Temporal lobe (tissue), 4 donors: ENCODE measurements at places on chromosomes 5 and 9. TPM values are rescaled to one million over a fixed set of nuclear protein-coding genes. Genes with fewer than 3 reads are reported as not detected.

Gene CCDC192
- total RNA-seq, result 0.25 TPM

Gene TRIM36
- total RNA-seq, result 79.2 TPM

Gene PHYHD1
- total RNA-seq, result 1.2 TPM

Gene ZNF658
- total RNA-seq, result 16.5 TPM

Gene BNC2
- total RNA-seq, result 1.7 TPM

Gene FCN2
- not detected for total RNA-seq

Gene ANGPTL2
- 3.7 TPM for total RNA-seq

Gene IL5
- not detected for total RNA-seq

Gene TMC1
- 0.25 TPM for total RNA-seq

Gene CDC20B
- 0.25 TPM for total RNA-seq

Gene CERT1
- 46.2 TPM for total RNA-seq

Gene AK6
- 24.3 TPM for total RNA-seq

Gene PDE8B
- 8.9 TPM for total RNA-seq

Gene B4GALT1
- 2.2 TPM for total RNA-seq

Gene RLN1
- total RNA-seq, result not detected

Gene SHB
- total RNA-seq, result 11.3 TPM

Gene CYLC2
- total RNA-seq, result not detected

Gene MAPK9
- total RNA-seq, result 54.6 TPM

Gene PTPRD
- 205 TPM for total RNA-seq

Gene GLDC
- 14.8 TPM for total RNA-seq
